CD8-positive, alpha-beta memory T cell (primary cell): ENCODE measurements at places on chromosomes 2 and 18.

DNA sequence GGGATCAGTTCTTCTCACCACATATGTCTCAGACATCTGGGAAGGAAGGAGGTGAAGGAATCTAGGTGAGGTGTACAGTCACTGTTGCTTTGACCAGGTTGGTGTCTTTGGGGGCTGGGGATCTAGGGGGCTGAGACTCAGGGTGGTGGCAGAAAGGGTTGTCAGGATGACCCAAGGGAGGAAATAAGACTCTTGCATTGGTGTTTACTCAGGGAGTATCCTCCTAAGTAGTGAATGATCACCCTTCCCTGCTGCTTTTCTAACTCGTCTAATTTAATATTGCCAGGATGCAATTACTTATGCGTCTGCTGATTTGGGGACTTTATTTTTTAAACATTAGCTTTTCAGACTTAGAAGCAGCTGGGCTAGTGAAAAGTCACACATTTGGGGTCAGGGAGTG is 127.8 kb upstream of the SIX3 start:
- DNase-seq, result no peak

- no peak for DNase-seq
Observed at GRCh38 chr2:32820701-32821100, 126.1 kb upstream of the LTBP1 start.

- no peak for DNase-seq
Observed at GRCh38 chr2:107635883-107636282, 190.8 kb upstream of the RGPD4 start.

DNA sequence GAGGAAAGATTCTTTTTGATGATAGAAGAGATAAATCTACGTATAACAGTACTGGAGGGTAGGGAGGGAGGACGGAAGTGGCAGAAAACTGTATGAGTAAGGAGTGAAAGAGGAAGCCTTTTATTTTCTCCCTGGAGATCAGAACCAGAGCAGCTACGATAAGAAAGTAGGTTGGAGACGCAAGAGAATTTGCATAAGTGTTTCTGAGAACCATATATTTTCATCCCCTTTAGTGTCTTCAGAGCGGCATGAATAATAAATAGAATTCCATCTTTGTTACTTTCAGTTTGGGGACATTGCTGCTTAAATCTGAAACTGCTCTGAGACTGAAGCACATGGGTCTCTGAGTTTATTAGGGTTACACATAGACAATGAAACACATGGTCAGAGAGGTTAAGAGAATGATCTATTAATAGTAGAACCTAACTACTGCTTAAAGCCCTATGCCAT is 230.2 kb upstream of the TNP1 start:
- no peak for DNase-seq

- no peak for DNase-seq
Observed at GRCh38 chr2:119290859-119291587, 67.4 kb downstream of the STEAP3 start.
